ENCODE measurements at places on chromosomes 1 and 21.
A peak's percentile ranks its signal among the peaks of the same experiment; 100 is the strongest.

DNA sequence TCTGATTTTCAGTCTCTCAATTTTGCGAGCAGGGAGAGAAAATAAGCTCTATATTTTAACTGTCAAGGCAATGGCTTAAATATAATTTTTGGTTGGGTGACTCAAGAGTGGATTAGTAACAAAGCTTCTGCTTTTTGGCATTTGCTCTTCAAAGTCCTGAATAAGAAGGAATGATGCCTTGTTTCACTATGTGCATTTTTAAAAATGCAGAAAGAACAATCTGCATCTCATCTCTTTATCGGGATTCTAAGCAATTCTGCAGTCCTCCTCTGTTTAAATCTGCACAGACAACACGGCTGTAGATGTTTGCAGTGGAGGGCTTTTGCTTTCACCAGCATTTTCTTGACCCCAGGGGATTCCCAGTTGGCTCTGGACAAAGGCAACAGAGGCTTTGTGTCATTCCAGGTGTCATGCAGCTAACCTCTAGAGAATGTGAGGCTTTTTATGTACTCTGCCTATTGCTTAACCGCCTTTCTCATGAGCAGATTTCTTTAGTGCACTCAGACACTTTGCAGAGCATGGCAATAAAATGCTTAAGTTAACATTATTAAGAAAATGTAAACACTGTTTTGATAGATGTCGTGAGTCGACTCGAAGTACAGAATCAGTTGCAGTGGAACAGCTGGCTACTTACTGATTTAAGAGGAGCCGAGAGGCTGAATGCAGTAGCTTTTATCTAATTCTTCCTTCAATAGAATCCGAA lies 783.2 kb upstream of the NEGR1 start:
- no peak overlapping the region for H3K27ac ChIP-seq
- no peaks in the 10 kb centered on the region for H3K4me1 ChIP-seq
- H3K4me3 ChIP-seq: no peak overlapping the region
- DNase-seq: no peak

GRCh38 chr1:79667848-79668696 lies 661.5 kb upstream of the ADGRL4 start:
- H3K27ac ChIP-seq: no peak overlapping the region
- no peaks in the 10 kb centered on the region for H3K4me1 ChIP-seq
- H3K36me3 ChIP-seq: no peaks in the 10 kb centered on the region
- no peak overlapping the region for H3K4me3 ChIP-seq

GRCh38 chr21:37546949-37547614 lies 180.5 kb downstream of the DYRK1A start:
- no peak overlapping the region for H3K4me3 ChIP-seq
- peaks cover 7% of the 10 kb centered on the region for H3K4me1 ChIP-seq
- peaks cover 34% of the 10 kb centered on the region for H3K27me3 ChIP-seq
- peaks cover 4% of the 10 kb centered on the region for H3K36me3 ChIP-seq
- H3K27ac ChIP-seq: no peak overlapping the region

- peak overlapping the region; percentile 99 for H3K4me3 ChIP-seq
- DNase-seq: peak; percentile 24
- H3K27me3 ChIP-seq: no peaks in the 10 kb centered on the region
- H3K36me3 ChIP-seq: no peaks in the 10 kb centered on the region
These were observed 514 bp downstream of the TPRG1L start for GRCh38 chr1:3625151-3625907.

DNA sequence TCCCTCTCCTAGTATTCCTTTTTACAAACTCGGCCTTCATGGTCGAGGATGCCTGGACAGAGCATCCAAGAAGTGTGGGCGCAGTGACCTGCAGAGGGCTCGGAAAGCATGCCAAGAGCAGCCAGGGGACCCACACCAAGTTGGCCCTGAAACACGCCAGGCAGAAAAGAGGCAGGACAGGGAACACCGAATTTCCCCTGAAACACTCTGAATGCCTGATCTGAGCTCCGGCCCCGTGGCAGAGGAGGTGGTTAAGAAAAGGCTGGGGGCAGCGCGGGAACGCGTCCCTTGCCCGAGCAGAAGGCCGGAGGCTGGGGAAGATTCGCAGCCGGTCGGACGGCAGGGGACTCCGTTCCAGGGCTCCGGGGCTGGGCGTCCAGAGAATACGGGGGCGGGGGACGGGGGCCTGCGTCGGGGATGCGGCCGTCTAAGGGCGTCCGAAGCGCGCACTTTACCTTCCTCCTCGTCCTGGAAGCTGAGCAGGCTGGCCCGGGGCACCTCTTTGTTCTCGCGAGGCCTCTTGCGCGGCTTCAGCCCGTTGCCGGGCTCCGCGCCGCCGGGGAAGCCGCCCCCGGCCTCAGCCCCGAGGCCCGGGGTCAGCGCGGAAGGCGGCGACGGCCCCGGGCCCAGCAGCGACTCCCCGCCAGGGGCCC lies 558 bp downstream of the PAXBP1 start:
- peaks cover 48% of the 10 kb centered on the region for H3K4me1 ChIP-seq
- H3K27me3 ChIP-seq: no peaks in the 10 kb centered on the region
- peaks cover 15% of the 10 kb centered on the region for H3K36me3 ChIP-seq

DNA sequence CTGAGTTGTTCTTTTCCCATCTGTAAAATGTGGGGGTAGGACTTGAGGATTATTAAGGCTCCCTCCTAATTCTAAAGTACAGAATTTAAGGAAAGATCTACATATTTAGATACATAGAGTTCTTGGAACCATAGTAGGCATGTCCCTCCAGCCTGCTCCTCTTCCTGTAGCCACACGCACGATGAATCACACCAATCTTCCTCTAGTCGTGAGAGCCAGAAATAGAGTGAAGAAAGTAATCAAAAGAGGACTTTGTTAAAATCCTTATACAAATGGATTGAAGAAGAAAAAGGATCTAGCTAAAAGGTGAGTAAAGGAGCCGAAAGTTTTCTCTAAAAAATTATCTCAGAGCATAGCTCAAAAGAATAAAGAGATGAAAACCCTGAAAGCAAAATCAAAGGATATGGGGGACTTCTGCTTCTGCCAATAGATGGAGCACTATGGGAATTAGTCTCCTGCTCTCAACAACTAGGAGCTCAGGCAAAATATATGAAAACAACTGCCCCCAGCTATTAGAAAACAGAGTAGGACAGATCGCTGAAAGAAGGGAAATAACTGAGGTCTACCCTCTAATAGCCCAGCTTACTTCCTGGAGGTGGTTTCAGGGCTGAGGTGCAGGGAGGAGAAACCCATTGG lies 8.5 kb downstream of the C1orf141 start:
- no peaks in the 10 kb centered on the region for H3K36me3 ChIP-seq
- DNase-seq: no peak
- no peak overlapping the region for H3K4me3 ChIP-seq
- H3K27me3 ChIP-seq: no peaks in the 10 kb centered on the region
- no peak overlapping the region for H3K27ac ChIP-seq

DNA sequence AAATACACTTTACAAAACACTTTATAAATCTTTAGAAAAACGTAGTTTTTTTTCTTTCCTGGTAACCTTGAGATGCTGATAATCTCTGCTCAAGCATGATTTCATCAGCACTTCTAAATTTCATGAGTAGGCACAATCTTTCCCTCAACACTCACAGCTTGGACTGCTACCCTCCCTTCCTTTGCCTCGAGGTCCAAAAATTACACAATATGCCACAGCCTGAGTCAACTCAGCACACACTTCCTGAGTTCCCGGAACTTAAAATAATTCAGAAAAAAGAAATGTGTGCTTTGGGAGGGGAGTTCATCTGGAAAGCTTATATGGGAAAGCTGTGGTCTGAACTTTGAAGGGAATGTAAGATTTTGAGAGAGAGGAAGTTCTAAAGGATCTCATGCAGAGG lies 5.9 kb downstream of the CLCA2 start:
- H3K4me1 ChIP-seq: peaks cover 2% of the 10 kb centered on the region
- DNase-seq: no peak
- no peak overlapping the region for H3K4me3 ChIP-seq
- H3K27me3 ChIP-seq: peaks cover 12% of the 10 kb centered on the region
- H3K27ac ChIP-seq: no peak overlapping the region

DNA sequence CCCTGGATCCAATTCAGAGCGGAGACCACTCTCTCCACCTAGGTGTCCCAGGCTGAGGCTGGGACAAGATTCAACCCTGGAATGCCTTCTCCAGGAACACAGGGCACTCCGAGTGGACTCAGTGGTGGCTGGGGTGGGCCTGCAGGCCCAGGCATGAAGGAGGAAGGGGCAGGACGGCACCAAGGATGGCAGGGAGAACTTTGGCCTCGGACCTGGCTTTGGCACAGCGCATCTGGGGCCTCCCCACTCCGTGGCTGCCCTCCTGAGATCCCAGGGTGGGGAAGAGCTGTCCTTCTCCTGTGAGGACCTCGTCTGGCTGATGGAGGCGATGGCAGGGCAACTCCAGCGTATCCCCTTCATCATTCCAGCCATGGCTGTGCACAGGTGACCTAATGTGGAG lies 35.6 kb downstream of the DHCR24 start:
- H3K36me3 ChIP-seq: no peaks in the 10 kb centered on the region
- no peaks in the 10 kb centered on the region for H3K4me1 ChIP-seq
- H3K27me3 ChIP-seq: no peaks in the 10 kb centered on the region
- H3K27ac ChIP-seq: no peak overlapping the region
- H3K4me3 ChIP-seq: no peak overlapping the region

- peaks cover 33% of the 10 kb centered on the region for H3K27me3 ChIP-seq
- no peaks in the 10 kb centered on the region for H3K4me1 ChIP-seq
- H3K36me3 ChIP-seq: peaks cover under 1% of the 10 kb centered on the region
- no peak overlapping the region for H3K4me3 ChIP-seq
- no peak for DNase-seq
- no peak overlapping the region for H3K27ac ChIP-seq
These were observed 45.2 kb downstream of the EDN2 start for GRCh38 chr1:41439234-41439633.

DNA sequence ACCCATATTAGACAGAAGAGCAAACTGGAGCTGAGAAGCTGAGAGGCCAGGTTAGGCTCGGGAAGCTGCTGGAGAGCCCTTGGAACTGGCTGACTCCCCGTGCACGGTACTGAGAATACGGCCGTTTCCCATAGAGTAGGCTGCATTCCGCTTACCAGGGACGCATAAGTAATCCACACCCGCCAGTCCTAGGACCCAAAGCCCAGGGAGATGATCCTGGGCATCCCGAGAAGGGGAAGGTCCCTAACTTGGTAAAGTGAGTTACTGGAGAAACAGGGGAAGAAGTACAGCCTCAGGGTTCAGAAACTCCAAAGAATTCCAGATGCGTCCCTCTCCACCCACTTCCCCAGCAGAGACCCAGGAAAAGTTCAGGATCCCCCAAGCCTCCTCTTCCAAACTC lies 1.3 kb downstream of the LRRC38 start:
- no peak overlapping the region for H3K27ac ChIP-seq
- no peak for DNase-seq
- no peaks in the 10 kb centered on the region for H3K4me1 ChIP-seq
- H3K4me3 ChIP-seq: no peak overlapping the region

- H3K27me3 ChIP-seq: peaks cover 20% of the 10 kb centered on the region
- H3K4me3 ChIP-seq: no peak overlapping the region
- peaks cover 27% of the 10 kb centered on the region for H3K4me1 ChIP-seq
These were observed 2.5 kb downstream of the INKA2 start for GRCh38 chr1:111736548-111737215.

GRCh38 chr1:209647156-209647555 lies 5.1 kb downstream of the LAMB3 start:
- no peak for DNase-seq
- no peaks in the 10 kb centered on the region for H3K36me3 ChIP-seq
- peaks cover 22% of the 10 kb centered on the region for H3K4me1 ChIP-seq

DNA sequence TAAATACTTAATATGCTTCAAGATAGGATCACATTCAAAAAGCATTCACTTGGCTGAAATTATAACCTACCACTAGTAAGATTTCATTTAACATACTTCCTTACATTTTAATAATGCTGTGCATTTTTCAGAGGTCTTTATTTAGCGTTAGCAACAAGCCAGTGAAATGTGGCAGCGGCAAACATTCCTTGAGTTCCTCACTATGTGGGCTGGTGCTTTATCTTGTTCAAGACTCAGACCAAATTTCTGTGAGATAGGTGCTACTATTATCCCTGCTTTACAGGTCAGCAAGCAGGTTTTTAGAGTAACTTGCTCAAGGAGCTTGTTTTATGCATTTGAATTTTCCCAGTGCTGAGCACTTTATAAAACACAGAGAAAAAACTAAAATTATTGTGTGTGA lies 132.7 kb downstream of the PLPPR4 start:
- H3K27me3 ChIP-seq: peaks cover 25% of the 10 kb centered on the region
- H3K4me3 ChIP-seq: no peak overlapping the region
- DNase-seq: no peak

- no peak overlapping the region for H3K4me3 ChIP-seq
- H3K4me1 ChIP-seq: no peaks in the 10 kb centered on the region
- DNase-seq: no peak
These were observed 373.1 kb upstream of the USP24 start for GRCh38 chr1:55588309-55588708.

- H3K4me1 ChIP-seq: peaks cover 6% of the 10 kb centered on the region
- no peak overlapping the region for H3K27ac ChIP-seq
- H3K27me3 ChIP-seq: no peaks in the 10 kb centered on the region
- H3K4me3 ChIP-seq: no peak overlapping the region
- no peak for DNase-seq
These were observed 70.2 kb downstream of the DAB1 start for GRCh38 chr1:57353654-57354053.

DNA sequence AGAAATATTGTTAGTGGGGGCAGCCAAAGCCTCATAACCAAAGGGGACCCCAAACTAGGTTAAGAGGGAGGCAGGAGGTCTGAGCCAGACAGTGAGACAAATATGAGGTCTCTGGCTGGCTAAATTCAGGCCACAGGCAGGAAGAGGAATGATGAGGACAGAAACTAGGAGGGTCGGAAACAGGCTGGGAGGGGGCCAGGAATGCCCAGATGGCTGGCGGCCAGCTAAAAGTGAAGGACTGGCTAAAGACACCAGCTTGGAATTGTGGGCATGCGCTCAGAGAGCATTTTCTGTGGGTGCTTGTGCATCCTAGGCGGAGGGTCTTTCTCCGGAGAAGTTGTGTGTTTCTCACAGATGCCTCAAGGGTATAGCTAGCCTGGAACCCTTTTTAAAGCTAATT lies 77.0 kb downstream of the PGM1 start:
- H3K4me3 ChIP-seq: no peak overlapping the region
- no peaks in the 10 kb centered on the region for H3K27me3 ChIP-seq
- H3K36me3 ChIP-seq: no peaks in the 10 kb centered on the region
- no peak for DNase-seq
- H3K4me1 ChIP-seq: peaks cover 3% of the 10 kb centered on the region

- H3K36me3 ChIP-seq: peaks cover 2% of the 10 kb centered on the region
- no peak overlapping the region for H3K4me3 ChIP-seq
- H3K4me1 ChIP-seq: peaks cover 3% of the 10 kb centered on the region
- DNase-seq: no peak
These were observed 153.9 kb downstream of the GABPA start for GRCh38 chr21:25888711-25889110.

- no peak overlapping the region for H3K4me3 ChIP-seq
- H3K27ac ChIP-seq: no peak overlapping the region
- DNase-seq: no peak
- H3K4me1 ChIP-seq: peaks cover 3% of the 10 kb centered on the region
- H3K36me3 ChIP-seq: no peaks in the 10 kb centered on the region
- H3K27me3 ChIP-seq: peaks cover 39% of the 10 kb centered on the region
These were observed 102.5 kb downstream of the KCNN3 start for GRCh38 chr1:154767315-154768240.

Data from T-helper 17 cell (primary cell).